ENCODE measurements at places on chromosomes 16 and 17.

GRCh38 chr16:76976101-76976500 is 214.9 kb upstream of the MON1B start:
- DNase-seq = no peak

- no peak for DNase-seq
These were observed 57.0 kb downstream of the NSRP1 start for GRCh38 chr17:30173649-30174048.

DNA sequence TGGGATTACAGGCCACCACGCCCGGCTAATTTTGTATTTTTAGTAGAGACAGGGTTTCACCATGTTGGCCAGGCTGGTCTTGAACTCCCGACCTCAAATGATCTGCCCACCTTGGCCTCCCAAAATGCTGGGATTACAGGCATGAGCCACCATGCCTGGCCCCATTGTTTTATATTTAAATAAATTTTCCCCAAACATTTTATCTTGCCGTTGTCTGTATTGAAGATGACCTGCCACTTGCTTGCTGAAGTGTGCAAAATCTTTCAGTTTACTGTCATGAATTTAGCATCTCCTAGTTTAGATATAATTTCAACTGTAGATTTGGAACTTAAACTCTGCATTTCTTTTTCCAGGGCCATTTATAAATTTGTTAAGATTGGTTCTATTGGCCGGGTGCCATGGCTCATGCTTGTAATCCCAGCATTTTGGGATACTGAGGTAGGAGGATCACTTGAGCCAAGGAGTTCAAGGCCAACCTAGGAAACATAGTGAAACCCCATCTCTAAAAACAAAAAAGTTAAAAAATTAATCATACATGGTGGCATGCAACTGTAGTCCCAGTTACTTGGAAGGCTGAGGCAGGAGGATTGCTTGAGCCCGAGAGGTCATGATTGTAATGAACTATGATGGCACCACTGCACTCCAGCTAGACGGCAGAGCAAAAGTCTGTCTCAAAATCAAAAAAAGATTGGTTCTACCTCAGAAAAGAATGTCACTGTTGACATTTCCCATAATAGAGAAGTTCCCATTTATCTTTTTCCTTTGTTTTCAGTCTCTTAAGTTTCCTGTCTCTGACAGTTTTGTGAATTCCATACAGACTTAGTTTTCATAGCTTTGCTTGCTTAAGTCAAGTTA is 84.4 kb downstream of the VMP1 start:
- no peak for DNase-seq

- DNase-seq = no peak
These were observed 404.8 kb downstream of the CDH13 start for GRCh38 chr16:83031524-83031923.

- DNase-seq = no peak
These were observed 4.9 kb downstream of the PRCD start for GRCh38 chr17:76544546-76545365.

DNA sequence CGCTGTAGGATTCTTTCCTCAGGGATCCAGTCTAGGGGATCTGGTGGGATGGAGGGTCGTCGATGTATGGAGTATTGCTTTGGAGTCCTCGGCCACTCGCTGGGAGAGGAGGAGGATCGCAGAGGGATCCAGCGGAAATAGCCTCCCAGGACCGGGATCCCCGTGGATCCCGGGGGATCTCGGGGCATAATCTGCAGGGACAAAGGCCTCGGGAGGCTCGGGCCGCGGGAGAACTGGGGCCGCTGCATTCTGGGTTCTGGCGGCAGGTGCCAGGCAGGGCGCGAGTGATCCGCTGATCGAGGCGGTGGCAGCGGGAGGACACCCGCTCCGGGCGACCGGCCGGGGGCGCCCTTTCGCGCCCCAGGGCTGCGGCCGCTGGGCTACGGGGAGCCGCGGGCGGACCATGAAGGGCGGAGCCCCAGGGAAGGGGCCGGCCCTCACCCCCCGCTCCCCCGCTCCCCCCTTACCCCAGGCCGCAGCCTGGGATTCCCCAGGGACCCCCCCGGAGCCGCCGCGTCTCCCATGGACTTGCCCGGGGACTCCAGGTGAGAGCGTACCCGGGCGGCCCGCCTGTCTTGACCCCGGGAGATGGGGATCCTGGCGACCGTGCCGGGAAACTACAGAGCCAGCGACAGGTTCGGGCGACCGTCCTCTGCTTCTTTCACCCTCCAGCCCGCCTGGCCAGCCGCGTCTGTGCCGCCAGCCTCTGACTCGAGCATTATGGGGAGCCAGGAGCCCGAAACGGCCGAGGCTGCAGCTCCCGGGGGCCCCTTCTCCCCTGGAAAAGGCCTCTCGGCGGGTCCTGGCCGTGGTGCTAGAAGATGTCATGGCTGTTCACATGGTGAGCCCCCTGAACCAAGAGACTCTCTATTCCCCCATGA is 604 bp downstream of the PRR14 start:
- no peak for DNase-seq

GRCh38 chr16:26301516-26301915 is 609.8 kb downstream of the HS3ST4 start:
- DNase-seq = no peak

GRCh38 chr17:11340803-11341202 is 99.8 kb downstream of the SHISA6 start:
- no peak for DNase-seq

GRCh38 chr16:55351936-55352335 is 27.9 kb downstream of the IRX6 start:
- DNase-seq = no peak

GRCh38 chr16:67277294-67277998 is 1.9 kb upstream of the PLEKHG4 start:
- peak; percentile 63 for DNase-seq

All from thoracic aorta (tissue), 2 donors.